Ureter (tissue), 1 donor: ENCODE measurements at places on chromosomes 3 and 15. TPM values are rescaled to one million over a fixed set of nuclear protein-coding genes. Genes with fewer than 3 reads are reported as not detected.

Gene TMEM41A
- 31.9 TPM for total RNA-seq

Gene ABCF3
- 77.6 TPM for total RNA-seq

DNA sequence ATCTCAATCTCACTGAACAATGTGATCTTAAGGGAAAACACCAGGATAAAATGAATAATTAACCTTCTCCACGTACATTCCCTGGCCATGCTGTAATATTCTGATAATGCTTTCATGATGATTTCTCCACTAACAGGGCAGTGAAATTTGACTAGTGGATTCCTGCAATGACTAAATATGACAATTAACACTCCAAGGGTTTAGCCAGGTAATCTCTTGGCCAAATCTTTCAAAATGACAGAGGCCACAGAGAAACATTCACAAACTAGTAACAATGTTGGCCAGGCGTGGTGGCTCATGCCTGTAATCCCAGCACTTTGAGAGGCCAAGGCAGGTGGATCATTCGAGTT is 31.7 kb upstream of the ST8SIA2 start:
- no peak for DNase-seq

- no peak for DNase-seq
Observed at GRCh38 chr3:16797831-16798230, 86.9 kb upstream of the PLCL2 start.

Gene KIF15
- 0.83 TPM for total RNA-seq

GRCh38 chr15:76339305-76340197 is 3.0 kb downstream of the ISL2 start:
- DNase-seq, result no peak

GRCh38 chr3:106431721-106432120 is 562.9 kb upstream of the CBLB start:
- no peak for DNase-seq

DNA sequence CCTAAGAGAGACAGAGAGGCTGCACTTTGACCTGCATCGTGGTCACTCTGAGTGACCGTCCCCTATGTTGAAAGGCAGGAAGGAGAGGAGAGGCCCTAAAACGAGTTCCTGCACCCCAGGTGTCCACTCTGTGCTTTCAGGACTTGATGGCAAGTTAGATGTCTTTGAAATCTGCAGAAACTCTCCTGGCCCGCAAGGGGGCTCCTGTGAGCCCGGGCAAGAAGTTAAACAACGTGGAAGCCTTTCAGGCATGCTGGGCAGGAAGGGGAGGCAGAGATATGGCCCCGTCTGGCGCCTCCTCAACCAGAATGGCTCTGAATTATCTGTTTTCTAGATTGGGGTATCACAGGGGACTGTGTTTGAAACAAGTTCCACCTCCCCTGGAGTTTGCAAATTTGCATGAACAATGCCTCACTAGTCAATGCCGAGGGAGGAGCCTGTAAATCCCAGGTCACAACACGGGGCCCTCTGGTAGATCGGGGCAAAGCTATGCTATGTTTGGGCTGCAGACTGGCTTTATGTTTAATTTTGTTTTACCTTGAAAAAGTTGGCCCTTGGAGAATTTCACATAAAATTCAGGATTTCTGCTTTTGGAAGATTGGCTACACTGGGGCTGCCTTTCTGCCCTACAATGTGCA is 9.8 kb downstream of the CTXND1 start:
- DNase-seq, result no peak

DNA sequence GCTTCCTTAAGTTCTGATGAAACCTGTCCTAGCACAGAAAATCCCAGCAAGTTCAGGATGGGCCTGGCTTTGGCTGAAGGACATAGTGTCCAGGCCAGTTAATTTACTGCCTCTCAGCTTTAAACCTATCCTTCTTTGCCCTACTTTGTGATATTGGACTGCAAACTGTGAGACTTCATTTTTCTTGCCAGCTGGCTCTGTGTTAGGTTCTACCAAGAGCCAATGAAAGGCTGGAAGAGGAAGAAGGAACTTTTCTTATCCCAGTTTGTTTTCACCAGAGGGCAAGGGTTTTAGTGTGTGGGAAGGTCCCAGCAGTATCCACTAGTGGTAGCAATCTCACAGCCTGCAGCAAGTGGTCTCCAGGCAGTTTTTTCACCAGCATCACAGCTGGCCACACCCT is 18.2 kb downstream of the DCUN1D1 start:
- no peak for DNase-seq

DNA sequence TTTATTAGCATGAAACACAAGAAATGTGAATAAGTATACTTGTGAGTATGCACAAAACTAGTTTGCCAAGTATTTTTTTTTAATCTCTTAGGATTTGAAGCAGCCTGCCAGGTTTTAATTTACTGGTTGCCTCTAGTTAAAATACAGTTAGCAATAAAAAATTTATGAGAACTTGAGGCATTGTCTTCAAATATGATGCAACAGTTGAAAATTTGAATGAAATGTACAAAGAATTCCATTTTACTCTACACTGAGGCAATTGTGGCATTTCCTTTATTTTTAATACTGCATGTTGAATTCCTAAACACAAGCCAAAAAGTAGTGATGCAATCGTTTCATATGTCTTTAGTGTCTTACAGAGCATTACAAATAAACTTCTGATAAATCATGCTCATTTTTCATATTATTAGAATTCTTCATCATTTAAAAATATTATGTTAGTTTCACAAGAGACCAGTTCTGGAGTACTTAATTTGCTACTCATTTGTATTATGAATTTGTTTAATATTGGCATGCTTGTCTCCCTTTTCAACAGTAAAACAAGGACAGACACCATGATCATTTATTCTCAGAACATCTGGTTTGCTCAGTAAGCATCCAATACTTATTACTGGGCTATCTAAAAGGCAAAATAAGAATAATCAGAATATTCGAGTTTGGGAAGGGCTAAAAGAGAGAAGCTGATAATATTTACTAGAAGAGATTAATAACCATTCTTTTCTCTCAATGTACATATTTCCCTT is 124.8 kb upstream of the PTX3 start:
- no peak for DNase-seq

Gene CHRM5
- total RNA-seq, result not detected

- DNase-seq, result no peak
Observed at GRCh38 chr15:59138243-59138642, 33.3 kb downstream of the CCNB2 start.
